ENCODE measurements at places on chromosomes 2 and 18.

DNA sequence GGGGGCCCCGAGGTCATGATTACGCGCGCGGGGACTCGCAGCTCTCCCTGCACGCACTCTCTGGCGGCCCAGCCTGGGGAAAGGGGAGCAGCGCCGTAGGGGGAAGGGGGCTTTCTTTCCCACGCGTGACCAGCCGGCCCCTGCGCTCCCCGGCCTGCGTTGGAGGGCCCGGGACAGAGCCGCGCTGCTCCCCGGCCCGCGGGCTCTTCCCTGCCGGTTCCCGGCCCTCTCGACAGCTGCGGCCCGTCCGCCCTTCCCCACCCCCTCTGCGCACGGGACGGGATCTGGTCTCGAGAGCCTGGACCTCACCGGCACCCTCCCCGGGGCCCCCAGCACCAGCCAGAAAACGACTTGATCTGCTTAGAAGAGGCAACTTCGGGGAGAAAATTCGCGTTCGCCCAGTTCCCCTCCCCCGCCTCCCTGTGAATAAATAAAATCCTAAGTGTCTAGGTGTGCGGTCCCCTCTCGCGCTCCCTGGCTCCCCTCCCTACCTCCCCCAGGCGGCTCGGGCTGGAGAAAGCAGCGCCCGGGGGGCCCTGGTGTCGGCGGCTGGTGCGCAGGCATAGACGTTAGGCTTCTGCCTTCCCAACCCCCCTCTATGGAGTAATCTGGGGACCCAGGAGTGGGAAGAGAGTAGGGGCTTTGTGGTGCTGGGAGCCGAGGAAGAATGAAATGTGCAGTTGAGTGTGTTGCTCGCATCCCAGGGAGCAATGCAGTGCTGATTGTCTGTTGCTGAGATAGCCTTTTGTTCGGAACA is 803 bp upstream of the FIGN start:
- DNase-seq: no peak

- DNase-seq: no peak
These were observed 8.8 kb downstream of the TMEM37 start for GRCh38 chr2:119440501-119440870.

DNA sequence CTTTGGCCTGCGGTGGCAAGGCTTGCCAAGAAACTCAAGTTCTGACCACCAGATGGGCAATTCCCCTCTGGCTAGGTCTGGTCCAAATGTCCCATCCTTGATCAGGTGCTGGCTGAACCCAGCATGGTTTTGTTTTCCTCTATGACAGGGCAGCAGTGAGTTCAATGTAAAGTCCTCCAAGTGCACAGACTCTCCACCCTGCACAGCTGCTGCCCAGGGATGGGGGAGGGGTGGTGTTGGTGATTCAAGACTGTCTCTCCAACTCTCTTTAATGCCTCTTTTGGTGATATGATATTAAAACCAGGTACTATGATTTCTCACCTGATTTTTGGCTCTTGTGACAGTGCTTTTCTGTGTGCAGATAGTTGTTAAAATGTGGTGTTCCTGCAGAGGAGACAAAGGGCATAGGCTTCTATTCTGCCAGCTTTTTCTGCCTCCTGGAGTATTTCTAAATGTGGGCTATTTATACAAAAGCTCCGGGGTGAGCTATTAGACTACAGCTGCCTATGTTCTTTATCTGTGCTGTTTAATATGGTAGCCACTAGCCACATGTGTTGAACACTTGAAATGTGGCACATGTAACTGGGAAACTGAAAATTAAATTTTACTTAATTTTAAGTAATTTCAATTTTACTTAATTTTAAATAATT is 64.0 kb upstream of the STK39 start:
- no peak for DNase-seq

DNA sequence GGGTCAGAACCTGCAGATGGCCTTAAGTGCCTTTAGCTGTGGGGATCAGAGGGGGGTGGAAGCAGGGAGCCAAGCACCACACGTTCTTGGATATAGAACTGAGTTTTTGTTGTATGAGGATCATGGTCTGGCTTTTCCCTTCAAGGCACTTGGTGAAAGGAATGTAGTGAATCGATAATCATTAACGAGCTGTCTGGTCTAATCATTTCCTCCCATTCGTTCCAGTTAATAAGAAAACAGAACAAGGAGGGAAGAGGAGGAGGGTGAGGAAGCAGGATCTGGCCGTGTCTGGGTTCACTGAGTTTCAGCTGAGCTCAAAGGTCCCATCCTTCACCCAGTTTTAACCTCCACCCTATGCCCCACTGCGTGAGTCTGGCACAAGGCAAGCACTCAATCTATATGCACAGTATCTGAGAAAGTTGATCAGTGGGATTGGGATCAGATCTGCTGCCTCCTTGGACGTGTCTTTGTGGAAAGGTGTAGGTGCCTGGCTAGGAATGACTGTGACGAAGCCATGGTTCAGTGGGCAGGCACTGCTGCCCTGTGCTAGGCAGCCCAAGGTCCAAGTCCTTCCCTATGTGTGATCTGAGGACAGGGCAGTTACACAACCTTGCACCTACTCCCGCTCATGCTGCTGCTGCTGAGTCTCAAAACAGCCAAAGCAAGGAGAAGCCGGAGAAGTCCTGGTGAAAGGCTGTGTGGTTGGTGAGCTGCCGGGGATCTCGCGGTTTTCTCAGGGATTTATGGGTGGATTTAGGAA is 54.8 kb downstream of the GALNT14 start:
- no peak for DNase-seq

DNA sequence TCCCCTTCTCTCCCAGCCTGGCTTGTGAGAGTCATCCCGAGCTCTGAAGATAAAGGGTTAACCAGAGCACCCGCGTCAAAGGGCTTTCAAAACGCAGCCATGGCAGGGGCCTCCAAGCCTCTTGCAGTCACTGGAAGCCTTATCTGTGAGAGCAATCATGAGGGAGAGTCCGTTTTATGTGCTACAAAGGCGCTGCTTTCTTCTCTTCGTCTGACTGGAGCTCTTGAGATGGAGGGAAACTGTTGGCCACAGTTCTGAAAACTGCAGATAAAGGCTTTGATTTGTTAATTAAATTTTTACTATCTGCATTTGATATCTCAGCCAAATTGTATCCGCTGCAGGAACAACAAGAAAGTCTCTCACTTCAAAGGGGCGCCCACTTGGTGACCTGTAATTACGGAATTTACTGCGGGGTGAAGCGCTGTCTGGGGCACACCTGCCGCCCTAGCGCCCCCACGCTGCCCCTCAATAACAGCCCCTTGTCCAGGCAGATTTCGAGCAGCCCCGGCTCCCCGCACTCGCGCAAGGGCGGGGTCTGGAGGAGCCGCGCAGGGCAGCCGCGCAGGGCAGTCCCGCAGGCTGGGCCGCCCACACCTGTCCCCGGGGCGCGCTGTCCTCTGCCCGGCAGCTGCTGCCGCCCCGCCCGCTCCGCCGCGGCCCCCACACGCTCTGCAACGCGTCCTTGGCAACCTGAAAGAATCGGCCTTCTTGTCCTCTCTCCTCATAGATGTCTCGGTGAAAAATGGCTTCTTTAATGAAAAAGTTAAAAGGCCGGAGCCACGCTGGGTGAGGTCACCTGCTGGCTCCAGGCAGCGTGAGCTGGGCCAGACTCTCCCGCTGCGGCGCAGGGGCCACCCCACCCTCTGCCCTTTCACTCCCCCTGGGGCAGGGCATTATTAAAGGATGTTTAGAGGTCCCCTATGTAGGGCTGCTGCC is 217.9 kb downstream of the VAPA start:
- DNase-seq: no peak
